ENCODE measurements at places on chromosomes 5 and 9.

- no peak for DNase-seq
Observed at GRCh38 chr5:75672616-75673015, 44.6 kb downstream of the POC5 start.

- no peak for DNase-seq
Observed at GRCh38 chr5:143749581-143750205, 62.3 kb upstream of the HMHB1 start.

GRCh38 chr5:175410926-175411325 lies 33.1 kb downstream of the DRD1 start:
- DNase-seq = no peak

DNA sequence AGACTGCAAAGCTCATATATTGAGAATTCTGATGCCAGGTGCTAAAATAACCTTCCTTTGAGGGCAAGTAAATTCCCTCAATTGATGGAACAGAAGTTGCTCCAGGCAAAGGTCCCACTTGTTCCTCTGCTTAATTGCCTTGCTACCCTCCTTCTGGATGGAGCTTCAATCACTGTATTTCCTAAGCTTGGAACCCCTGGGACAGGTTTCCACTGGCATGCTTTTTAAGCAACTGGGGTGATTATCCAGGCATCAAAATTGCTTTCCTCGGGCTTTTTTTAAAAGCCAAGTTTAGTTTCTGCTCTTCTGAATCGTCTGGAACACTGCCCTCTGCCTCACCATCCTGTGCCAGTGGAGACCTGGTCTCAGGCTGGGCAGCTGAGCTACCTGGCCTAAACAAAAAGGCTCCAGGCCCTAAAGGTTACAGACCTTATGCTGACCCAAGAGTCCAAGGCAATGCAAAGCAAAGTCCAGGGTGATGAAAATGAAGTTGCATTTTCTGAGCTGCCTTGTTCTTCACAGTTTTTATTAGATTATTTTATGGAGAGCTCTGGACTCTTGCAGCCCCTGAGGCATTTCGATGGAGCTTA lies 167.9 kb upstream of the CD180 start:
- no peak for DNase-seq

GRCh38 chr5:106140101-106140500 lies 1530.6 kb downstream of the EFNA5 start:
- peak; percentile 24 for DNase-seq

DNA sequence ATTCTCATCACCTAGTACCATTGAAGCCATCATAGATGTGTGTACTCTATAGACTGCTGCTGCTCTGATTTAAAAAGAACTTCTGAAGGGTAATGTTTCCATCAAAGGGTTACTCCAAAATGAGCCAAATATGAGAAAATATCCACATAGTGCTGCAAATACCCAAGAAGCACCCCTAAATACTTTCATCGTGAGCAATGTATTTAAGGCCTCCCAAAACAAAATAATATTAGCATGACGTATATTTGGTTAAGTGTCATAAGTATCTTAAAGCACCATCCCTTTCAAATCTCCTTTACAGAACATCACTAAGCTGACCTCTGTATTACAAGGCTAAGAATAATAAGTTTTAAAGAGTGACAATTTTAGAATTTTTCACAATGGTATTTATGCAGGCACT lies 421.8 kb downstream of the MTRR start:
- DNase-seq = no peak

GRCh38 chr9:128675382-128675781 lies 13.6 kb upstream of the SET start:
- no peak for DNase-seq

- no peak for DNase-seq
Observed at GRCh38 chr5:66565878-66566277, 30.3 kb upstream of the MAST4 start.

DNA sequence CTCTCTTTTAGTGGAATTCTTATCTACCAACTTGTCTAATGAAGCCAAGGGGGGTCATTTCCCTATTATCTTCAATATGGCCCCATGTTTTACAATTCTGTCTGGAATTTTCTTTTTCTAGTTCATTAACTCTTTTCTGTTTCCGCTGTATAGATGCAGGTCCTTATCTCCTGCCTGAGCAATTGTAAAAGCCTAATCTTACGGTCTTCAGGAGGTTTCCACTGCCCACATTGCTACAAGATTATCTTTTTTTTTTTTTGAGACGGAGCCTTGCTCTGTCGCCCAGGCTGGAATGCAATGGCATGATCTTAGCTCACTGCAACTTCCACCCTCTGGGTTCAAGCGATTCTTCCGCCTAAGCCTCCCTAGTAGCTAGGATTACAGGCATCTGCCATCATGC lies 132.3 kb downstream of the UNC13B start:
- DNase-seq = no peak

DNA sequence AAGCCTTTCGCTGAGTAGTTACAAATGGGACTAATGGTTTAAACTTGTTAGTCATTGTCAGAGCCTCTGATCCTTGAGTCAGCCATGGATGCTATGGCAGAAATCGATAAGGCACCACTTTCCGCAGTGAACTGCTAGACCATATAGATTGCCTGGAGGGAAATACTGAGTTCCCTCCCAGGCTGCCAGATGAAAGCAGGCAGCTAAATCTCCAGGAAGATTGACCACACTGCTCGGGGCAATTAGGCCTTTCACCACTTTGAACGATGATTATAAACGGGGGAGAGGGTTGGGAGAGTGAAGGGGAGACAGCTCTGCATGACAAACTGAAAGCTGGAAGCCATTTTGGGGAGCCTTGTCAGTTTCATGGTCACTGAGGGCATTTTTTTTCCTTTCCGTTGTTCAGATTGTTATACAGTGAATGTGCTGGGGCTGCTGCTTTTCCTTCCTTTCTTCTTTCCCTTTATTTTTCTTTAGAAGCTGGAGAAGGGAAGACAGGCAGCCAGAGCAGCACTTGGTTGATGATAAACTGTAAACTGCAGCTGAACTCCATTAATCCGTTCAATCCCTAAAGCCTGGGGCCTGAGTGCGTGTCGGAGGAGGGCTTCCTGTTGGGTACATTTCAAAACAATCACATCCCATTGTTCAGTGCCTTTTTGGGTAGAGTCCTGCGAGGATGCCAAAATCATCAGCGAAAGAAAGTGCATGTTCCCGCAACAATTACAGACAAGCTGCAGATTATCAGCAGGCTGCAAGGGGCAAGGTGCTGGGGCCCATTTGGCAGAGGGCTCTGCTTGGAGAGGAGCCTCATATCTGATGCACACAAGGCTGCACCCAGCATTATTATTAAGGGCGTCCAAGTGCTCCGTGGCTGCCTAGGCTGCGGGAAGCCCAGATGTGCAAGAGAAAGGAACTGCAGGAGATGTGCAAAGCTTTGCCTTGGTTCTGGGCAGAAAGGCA lies 308.4 kb downstream of the PSAT1 start:
- no peak for DNase-seq

- DNase-seq = no peak
Observed at GRCh38 chr9:72857624-72857996, 95.2 kb downstream of the ALDH1A1 start.
